ENCODE measurements at places on chromosomes 11 and 22.
A peak's percentile ranks its signal among the peaks of the same experiment; 100 is the strongest.

- DNase-seq = no peak
Observed at GRCh38 chr11:120869516-120870011, 154.3 kb upstream of the TBCEL start.

DNA sequence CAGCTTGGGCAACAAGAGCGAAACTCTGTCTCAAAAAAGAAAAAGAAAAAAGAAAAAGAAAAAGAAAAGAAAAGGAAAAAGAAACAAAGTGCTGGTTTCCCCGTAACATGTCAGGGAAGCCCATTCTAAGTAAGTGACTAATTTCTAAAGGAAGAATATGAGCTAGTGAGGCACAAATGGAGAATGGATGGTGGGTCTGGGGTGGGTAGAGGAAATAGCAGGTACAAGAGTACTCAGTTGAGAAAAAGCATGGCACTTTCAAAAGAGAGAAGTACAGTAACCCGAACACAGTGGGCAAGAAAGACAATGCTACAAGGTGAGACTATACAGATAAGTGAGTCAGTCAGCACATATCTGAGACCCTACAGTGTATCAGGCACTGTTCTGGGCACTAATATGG lies 4.5 kb downstream of the MAJIN start:
- DNase-seq = no peak

DNA sequence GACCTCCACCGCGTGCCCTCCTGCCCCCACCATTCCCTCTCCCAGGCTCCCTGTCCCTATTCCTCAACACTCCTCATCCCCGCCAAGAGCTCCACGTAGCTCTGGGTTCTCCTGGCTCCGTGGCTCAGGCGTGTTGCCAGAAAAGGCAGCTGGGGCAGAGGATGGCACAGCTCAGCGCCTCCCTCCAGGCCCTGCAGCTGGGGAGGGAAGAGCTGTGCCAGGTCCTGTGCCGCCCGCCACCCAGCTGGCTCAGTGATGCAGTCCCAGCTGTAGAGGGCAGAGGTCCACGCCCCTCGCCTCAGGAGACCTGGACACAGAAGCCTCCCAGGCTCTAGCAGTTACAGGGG lies 4.2 kb downstream of the ARHGAP1 start:
- DNase-seq = no peak

DNA sequence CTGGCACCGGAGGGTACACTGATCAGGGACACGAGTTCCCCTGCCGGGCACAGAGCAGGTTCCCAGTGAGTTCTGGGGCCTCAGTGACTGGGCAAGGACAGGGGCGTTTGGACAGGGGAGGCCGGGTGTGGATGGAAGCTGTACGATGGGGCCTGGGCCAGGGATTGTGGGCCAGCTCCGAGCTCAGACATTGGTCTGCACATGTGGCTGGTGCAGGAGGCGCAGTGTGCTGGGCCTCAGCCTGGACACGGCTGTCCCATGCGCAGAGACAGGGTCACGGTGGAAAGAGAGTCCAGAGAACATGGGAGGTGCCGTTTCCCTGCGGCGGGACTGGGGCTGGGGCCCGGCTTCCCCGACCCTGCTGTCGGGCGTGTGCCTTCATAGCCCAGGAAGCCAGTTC lies 60.7 kb downstream of the CDKN1C start:
- no peak for DNase-seq

DNA sequence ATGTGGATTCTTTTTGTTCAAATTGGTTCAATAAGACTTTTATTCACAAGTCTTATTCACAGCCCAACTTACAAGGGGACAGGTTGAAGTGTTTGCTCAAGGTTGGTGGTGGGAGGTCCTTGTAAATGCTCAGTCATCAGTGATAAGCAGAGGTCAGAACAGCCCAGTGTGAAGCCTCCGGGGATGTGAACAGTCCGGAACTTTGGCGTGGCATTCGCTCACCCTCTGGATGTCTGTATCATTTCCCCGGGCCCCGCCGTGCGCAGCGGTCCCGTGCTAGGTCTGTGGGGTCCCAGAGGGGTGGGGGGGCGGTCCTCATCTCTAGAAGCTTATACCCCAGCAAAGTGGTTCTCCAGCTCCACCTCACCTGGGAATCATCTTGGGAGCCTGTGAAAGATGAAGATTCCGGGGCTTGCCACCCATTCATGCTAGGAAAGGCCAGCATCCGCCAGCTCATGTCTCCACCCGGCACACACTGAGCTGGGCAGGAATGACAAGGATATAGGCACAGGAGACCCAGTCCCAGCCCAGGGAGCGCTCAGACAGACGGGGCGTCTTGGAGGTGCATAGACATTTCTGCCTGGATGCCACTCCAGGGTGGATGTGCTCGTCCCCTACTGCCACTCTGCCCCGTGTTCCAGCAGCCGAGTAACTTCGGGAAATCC lies 327.5 kb downstream of the TBC1D22A start:
- DNase-seq = no peak

DNA sequence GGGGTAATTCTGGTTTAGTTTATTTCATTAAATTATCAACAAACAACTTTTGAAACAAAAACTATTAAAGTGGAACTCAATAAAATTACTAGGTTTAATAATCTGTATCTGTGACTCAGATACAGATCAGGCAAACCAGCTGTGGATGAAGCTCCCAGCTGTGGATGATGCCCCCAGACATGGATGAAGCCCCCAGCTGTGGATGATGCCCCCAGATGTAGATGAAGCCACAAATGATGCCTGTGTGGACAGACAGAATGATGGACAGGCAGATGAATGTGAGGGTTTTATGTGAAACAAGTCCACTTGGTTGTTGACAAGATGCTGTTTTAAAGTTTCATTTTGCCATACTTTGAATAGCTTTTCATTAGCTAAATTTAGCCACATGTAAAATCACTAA lies 5.8 kb upstream of the ZNF74 start:
- no peak for DNase-seq

GRCh38 chr11:56509439-56509838 lies 18.3 kb upstream of the OR5M8 start:
- no peak for DNase-seq

- DNase-seq = no peak
Observed at GRCh38 chr11:44127130-44127529, 31.7 kb downstream of the EXT2 start.

DNA sequence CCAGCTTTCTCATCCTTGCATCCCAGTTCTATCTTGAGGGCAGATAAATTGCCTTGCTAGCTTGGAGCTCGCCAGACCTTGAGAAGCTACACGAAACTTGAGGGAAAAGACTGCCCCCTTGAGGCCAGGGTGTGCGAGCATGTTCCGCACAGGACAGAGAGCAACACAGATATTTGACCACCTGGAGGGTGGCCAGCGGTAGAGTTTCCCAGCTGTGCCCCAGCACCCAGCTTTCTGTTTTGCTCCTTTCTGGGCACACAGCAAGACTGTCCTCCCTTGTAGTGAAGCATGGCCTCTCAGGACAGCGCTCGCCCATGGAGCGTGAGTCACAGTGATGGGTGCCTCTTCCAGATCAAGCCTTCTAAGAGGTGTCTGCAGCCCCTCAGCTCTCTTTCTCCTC lies 23.5 kb downstream of the SPATA19 start:
- peak; percentile 18 for DNase-seq

GRCh38 chr11:4466871-4467442 lies 15.5 kb upstream of the OR52K1 start:
- DNase-seq = no peak

DNA sequence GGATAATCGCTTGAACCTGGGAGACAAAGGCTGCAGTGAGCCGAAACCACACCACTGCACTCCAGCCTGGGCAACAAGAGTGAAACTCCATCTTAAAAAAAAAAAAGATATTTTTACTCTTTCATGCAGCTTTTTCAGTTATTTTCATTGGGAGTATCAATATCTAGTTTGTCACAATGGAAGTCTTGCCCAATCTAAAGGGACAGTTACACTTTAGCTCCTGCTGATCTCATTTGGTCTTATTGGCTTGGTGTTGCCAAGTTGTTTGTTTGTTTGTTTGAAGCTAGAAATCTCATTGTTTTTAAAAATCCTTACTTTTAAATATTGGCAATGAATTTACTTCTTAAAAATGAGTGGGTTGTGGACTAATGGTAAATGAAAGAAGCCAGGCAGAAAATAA lies 24.7 kb downstream of the CEP295 start:
- DNase-seq = no peak

- DNase-seq = no peak
Observed at GRCh38 chr11:33317662-33318061, 60.5 kb downstream of the HIPK3 start.

DNA sequence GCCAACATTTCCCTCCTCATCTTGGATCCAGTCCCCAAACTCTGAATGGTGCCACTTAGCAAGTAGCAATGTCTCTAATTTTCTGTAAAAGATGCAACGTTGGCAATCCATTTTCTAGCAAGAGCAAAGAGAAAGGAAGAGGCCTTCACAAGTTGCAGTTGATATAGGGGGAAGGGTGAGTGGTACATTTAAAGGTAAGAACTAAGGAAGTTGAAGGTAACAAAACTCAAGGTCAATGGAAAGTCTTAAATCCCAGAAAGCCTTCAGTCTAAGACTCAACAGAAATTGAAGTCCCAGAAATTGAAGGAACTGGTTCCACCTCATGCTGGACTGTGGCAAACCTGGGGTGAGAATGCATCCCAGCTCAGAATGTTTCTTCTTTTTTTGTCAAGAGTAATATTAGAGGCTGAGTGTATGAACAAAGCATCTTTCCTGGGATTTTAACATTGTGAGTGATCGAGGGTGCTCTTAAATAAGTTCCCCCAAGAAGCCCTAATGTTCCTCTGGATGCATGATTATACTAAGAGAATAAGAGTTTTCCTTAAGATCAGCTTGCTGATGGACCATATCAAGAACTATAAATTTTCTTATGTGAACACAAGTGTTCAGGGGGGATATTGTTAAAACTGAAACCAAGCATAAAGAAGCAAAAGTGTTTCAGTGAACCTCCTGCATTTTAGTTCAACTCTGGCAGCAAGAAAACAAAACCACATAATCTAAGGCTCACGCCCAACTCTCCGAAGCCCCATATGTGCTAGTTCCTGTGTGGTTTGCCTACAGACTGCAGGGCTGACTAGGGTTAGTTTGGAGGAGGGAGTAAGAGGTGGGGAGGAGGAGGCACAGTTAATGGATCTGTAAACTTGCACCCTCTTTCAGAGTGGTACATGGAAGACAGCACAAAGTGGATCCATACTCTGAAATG lies at the start of gene GRAP2:
Gene GRAP2, plus strand, starts transcription at position 779 of the 922 bp plus-strand sequence. CDS start 46,023 bp downstream, outside the sequence.
- DNase-seq = no peak

DNA sequence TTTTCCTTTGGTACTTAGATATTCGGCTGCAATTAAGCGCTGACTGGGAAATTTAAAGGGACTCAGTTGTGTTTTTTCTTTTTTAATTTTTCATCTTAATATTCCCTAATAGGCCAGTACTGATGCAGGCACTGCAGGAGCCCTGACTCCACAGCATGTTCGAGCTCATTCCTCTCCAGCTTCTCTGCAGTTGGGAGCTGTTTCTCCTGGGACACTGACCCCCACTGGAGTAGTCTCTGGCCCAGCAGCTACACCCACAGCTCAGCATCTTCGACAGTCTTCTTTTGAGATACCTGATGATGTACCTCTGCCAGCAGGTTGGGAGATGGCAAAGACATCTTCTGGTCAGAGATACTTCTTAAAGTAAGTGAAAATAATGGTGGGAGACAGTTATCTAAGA lies 3.8 kb downstream of the YAP1 start:
- DNase-seq = no peak

- peak; percentile 46 for DNase-seq
Observed at GRCh38 chr11:27183672-27184457, 143.2 kb downstream of the BBOX1 start.

DNA sequence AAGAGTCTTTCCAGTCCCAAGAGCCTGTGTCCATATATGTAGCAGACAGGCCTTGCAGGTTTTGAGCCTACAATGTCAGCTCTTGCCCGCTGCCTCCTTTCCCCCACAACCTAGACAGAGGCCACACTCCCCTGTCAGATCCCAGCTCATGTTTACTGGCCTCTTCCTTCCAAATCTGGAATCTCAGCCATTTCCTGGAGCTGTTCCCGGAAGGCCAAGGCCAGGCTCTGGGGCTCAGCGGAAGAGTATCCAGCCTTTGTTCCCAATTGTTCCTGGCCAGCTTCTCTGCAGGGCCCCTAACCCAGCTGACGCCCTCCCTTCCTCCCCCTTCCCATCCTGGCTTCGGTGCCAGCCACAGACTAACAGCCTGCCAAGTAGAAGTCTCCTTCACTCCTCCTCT lies 1.0 kb upstream of the ROBO4 start:
- no peak for DNase-seq

- no peak for DNase-seq
Observed at GRCh38 chr11:72813740-72814285, 398 bp upstream of the ATG16L2 start.

DNA sequence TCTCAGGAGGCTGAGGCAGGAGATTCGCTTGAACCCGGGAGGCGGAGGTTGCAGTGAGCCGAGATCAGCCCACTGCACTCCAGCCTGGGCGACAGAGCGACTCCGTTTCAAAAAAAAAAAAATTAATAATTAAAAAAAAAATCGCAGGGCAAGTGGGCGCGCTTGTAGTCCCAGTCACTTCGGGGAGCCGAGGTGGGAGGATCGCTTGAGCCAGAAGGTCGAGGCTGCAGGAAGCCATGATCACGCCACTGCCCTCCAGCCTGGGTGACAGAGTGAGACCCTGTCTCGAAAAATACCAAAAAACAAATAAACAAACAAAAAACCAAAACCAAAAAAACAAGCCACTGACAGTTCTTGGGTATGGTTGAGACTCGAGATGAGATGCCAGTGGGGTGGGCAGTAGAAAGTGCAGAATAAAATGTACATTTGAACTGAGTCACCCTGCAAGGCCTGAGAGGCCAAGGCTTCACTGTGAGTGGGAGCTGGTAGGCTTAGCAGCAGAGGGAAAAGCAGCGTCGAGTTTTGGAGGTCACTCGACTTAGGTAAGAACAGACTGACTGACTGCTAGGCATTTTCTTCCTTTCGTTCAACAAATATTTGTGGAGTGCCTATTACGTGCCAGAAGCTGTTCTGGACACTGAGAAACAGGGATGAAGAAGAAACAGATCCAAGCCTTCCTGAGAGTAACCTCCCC lies 635 bp upstream of the LDHA start:
- no peak for DNase-seq

DNA sequence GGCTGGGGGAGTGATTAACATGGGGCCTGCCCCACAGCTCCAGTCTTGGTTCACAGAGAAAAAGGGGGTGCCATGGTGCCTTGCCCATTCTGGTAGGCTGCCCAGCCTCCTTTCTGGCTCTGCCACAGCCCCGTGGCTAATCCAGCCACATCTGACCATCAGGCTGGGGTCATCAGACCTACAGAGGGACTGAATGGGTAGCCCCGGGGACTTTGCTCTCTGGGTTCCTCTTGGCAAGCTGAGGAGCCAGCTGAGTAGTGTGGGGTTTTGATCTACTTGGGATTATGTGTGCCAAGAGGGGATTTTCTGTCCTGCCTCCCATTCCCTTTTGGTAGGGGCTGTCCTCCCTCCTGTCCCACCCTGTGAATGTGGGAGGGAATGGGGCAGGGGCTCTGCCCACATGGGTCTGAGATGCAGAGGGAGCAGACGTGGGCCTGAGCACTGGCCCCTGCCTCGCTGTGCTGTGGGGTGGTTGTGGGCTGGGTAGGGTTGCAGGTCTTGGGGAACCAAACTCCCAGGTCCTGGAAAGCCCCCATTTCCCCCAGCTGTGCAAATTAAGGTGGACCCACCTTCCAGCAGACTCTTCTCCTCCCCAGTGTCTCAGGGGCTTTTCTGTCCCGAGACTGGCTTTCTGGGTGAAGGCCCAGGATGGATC lies 32.0 kb downstream of the CD82 start:
- DNase-seq = no peak

- no peak for DNase-seq
Observed at GRCh38 chr11:43919852-43920597, 22.4 kb upstream of the C11orf96 start.
